ENCODE measurements at places on chromosomes 5 and 9.

- DNase-seq = no peak
Measured at GRCh38 chr5:17184588-17184987, 32.8 kb upstream of the BASP1 start.

GRCh38 chr5:5276430-5276829 lies 136.3 kb downstream of the ADAMTS16 start:
- no peak for DNase-seq

GRCh38 chr5:124783794-124784193 lies 37.4 kb upstream of the ZNF608 start:
- DNase-seq = no peak

DNA sequence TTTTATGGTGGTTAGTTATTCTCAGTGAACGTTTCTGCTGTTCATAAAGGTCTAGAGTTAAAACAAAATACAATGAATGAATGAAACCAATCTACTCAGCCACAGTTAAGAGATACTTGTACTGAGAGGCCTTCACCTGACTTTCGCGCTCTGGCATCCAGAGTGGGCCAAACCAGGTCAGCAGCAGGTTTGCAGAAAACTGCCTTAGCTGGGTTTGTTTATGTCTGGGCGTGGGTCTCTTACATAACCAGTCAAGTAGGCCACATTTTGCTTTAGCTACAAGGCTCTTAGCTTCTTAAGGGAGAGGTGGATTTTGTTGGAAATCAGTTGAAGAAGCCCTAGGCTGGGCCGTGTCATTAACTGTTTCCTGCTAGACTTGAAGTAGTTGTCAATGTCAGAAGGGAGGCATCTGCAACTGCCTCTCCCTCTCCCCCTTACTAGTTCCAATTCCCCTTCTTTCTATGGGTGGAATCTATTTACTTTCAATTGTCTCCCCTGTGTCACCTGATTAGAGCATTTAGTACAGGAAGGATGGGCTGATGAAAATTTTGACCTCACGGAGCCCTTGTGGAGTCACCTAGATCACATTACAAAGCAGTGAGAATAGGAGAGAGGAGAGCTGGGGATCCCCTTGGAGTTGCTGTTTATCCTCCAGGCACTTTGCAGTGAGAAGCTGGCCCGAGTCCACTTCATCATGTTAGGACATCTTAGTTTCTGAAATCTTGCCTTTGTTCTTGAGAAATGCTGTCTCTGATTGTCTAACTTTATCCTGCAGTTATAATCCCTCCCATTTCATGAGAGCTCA lies 200.5 kb downstream of the ARHGEF28 start:
- no peak for DNase-seq

DNA sequence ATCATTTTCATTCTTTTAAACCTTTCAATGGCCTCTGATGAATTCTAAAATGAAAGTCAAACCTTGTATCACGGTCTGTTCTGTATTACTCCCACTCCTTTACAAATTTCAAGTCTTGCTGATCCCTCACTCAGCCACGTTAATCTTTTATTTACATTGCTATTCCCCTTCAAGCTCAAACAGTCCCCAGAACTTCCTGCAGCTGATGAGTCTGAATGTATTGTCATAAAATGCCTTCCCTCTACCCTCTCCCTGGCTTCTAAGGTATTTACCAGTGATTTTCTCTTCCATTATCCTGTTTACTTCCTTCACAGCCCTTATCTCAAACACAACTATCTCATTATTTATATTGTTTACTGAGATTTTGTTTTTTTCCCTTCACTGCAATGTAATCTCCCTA lies 562.3 kb upstream of the C9orf72 start:
- no peak for DNase-seq

DNA sequence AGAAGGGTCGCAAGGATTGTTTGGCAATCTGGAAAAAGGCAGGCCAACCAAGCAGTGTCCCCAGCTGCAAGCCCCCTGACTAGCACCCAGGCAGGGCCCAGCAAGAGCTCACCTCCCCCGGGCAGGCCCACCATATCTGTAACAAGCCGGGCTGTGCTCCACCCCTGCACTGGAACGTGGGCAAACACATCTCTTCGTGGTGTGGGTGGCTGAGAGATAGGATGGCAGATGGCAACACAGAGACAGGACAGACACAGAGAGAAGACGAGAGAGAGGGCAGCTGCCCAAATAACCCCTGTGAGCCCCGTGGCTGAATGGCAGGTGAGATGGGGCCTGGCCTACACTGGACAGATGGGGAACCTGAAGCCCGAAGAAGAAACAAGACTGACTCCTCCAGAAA lies 9.4 kb downstream of the BBLN start:
- no peak for DNase-seq

- no peak for DNase-seq
Measured at GRCh38 chr5:10454591-10455276, 13.1 kb downstream of the ROPN1L start.

DNA sequence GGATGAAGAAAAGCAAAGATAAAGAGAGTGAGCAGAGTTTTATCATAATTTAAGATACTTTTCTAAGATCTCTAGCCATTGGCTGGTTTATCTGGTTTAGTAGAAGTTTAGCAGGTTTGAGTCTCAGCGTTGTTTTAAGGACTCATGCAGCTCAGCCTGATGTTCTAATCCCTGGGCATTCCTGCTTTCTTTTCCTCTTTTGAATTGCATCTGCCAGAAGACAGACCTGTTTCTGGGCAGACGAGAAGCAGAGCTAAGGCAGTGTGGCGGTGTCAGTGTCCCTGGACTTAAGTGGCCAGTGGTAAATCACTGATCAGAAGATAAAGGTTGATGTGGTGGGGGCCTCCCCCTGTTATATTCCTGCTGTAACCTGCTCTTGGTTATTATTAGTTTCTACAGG lies 138.6 kb downstream of the ADCY2 start:
- DNase-seq = no peak

DNA sequence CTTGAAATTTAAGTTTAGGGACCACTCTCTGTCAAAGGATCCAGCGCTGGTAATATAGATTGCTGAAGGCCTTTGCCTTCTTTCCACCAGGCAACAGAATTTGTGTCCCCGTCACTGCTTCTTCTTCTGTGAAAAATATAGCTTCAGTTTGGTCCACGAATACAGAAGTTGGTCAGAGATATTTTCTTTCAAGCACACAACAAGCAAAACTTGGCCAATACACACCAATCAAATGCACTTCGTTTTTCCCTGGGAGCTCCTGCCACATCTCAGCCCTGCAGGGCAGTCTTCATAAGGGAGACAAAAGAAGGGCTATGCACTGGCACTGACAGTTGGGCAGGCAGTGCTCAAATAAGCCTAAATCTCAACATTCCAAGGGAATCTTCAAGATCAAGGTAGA lies 22.9 kb downstream of the HAVCR2 start:
- no peak for DNase-seq

DNA sequence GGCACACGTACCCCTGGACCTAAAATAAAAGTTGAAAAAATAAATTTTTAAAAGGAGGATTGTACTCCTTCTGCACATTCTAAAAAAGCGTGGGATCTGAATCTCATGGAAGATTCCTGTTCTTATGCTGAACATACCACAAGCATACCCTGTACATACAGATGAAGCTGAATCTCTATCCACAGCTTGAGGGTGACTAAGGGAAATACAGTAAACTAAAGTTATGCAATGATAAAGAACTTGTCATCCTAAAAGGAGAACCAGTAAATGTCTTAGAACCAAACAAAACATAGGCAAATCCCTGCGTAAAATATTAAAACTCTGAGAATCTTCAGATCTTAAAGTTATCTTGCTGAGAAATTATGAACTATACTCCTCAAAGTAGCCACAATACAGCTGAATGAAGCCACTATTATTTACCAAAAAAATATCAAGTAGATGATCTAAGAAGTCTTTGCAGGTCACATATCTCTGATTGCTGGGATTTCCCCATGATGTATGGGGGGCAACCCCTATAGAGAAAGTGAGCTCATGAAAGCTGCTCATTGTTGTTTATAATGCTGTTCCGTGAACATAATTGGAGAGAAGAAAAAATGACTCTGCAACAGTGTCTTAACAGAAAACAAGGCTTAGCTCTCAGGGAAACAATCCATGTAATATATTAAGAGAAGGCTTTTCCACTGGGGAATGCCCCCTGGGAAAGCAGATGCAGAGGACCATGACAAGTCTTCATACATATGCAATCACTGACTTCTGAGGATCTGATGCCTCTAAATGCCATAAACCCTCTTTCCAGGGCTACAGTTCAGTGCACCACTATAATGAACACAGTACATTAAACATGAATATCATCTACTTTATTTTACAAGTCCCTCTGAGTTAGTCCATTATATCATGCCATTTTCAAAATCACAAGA lies 210.1 kb downstream of the EPB41L4A start:
- no peak for DNase-seq

DNA sequence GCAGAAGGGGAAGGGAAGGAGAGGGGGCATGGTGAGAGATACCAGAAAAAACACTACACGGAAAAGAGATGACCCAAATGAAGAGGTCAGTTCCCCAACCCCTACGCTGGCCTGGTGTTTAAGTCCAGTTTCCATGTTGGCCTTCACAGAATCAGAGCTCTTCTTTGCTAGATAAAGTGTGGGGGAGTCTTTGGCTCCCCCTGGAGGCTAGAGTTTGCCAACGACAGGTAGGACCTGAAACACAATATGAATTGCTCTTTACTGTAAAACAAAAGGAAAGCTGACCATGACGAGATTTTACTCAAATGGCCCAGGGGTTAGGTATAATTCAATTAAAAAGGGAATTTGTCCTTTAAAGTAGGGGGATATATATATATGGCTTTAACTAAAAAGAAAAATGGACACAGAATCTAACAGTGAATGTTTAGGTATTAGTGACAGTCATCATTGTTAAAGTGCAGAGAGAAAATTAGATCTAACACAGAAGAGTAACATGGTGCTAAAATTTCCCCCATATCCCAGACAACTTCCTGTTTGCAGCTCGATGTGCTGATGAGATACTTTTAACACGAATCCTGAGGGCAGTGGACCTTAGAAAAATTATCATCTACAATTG lies 92.0 kb downstream of the SV2C start:
- DNase-seq = peak; percentile 59

- no peak for DNase-seq
Measured at GRCh38 chr5:86507574-86507973, 110.2 kb upstream of the COX7C start.

- DNase-seq = no peak
Measured at GRCh38 chr9:120726484-120726883, 12.2 kb upstream of the MEGF9 start.

- peak; percentile 50 for DNase-seq
Measured at GRCh38 chr9:18688581-18689565, 214.9 kb downstream of the ADAMTSL1 start.

- no peak for DNase-seq
Measured at GRCh38 chr5:130963798-130964197, 201.3 kb downstream of the HINT1 start.

GRCh38 chr5:50564079-50564478 lies 102.4 kb upstream of the PARP8 start:
- no peak for DNase-seq
